ENCODE measurements at places on chromosomes 12 and 14.
A peak's percentile ranks its signal among the peaks of the same experiment; 100 is the strongest.

- no peak for DNase-seq
Measured at GRCh38 chr12:49658276-49658675, 34.9 kb downstream of the PRPF40B start.

- no peak for DNase-seq
Measured at GRCh38 chr14:36591482-36591881, 9.1 kb upstream of the NKX2-8 start.

- no peak for DNase-seq
Measured at GRCh38 chr12:45504316-45505010, 225.0 kb upstream of the ARID2 start.

GRCh38 chr12:130859161-130859560 is 12.7 kb upstream of the RAN start:
- DNase-seq, result no peak

GRCh38 chr12:106018286-106018685 is 120.5 kb downstream of the NUAK1 start:
- no peak for DNase-seq

- no peak for DNase-seq
Measured at GRCh38 chr14:102786768-102787167, 9.5 kb downstream of the TRAF3 start.

DNA sequence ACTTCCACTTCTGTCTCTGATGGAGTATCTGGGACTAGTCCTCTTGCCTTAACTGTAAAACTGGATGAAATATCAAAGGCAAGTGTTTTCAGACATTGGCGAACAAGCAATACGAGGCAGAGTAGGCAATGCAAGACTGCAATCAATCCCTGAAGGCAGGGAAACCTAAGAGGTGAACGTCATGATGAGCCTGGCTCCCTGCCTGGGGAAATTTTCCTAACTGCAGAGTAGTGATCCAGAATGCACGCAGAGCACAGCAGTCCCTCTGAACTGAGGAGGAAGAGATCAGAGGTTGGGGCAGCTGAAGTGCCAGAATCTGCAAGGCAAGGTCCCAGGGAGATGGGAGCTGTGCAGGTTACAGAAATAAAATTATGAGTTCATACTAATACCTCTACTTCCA is 18.5 kb downstream of the BHLHE41 start:
- DNase-seq, result no peak

DNA sequence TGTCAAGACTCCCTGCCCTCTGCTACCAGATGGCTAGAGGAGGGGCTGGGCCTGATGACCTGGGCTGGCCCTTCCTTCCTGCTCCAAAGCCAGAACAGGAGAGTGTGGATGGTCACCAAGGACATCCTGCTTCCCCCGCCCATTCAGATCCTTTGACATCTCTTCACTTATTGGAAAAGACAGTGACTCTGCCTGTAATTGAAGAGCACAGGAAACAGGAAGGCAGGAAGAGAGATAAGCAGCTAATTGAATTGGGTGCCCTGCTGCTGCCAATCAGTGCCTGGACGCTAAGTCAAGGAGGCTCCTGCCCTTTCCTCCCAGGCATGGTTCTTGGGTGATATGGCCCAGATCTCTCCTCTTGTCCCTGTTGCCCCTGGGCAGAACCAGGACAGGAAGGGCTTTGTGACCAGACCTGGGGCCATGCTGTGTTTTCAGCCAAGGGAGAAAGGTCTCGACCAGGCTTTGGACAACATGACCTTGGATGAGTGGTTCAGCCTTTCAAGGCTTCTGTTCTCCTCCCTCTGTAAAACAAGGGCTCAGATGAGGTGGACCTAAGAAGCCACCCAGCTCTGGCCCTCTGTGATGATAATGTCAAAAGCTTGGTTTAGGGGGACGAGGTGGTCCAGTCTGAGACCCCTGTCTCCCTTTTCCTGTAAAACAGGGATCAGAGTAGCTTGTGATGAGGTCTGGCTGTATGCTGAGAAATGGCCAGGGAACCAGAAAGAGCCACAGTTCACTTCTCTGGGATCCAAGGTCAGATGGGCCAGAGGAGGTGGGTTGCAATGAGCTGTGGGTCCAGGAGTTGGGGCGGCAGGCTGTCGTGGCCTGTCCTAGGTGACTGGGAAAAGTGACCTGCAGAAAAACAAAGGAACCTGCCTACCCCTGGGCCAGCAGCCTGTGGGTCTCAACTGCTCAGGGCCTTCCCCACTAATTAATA is 38.8 kb downstream of the FAM222A start:
- DNase-seq, result peak; percentile 87

DNA sequence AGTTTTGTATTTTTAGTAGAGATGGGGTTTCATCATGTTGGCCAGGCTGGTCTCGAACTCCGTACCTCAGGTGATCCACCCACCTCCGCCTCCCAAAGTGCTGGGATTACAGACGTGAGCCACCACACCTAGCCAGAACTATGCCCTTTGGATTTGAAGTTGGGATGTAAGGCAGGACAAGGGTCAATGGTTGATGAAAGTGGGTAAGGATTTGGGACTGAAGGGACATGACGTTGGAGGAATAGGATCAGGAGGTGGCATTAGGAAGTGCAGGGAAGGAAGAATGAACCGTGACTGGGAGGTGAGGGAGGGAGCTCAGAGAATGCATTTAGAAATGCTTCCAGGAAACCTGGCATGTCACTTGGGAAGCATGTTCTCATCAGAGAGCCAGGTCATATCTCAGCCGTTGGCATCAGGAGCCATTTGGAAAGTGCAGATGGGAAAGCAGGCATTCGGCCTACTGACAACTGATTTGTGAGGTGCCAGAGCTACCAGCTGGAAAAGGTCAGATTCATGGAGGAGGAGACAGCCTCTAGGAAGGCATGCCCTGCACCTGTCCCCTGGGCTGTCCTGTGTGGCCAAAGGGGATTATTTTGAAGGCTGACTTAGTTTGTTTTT is 2.2 kb downstream of the CRADD start:
- no peak for DNase-seq

DNA sequence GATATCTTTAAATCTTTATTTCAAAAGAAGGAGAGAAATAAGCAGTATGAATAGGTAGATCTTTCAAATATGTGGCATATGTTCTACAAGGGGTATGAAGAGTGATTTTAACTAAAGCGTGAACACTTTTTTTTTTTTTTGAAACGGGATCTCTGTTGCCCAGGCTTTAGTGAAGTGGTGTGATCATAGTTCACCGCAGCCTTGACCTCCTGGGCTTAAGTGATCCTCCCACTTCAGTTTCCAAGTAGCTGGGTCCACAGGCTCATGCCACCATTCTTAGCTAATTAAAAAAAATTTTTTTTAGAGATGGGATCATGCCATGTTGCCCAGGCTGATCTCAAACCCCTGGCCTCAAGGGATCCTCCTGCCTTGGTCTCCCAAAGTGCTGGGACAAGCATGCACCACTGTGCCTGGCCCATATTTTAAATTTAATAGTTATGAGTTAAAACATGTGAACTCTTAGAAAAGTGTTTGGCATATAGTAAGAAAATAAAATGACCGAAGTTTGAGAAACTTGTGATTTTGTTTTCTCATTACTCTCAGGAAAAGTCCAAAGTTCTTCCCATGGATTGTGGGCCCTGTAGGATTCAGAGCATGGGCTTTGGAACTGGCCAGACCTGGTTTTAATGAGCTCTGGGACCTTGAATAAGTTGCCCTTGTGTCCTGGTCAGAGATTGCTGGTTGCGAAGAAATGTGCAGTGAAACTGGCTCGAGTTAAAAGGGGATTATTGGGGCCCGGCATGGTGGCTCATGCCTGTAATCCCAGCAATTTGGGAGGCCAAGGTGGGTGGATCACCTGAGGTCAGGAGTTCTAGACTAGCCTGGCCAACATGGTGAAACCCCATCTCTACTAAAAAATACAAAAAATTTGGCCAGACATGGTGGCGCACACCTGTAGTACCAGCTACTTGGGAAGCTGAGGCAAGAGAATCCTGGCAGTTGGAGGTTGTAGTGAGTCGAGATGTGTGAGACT is 27.0 kb downstream of the SLC17A8 start:
- no peak for DNase-seq

DNA sequence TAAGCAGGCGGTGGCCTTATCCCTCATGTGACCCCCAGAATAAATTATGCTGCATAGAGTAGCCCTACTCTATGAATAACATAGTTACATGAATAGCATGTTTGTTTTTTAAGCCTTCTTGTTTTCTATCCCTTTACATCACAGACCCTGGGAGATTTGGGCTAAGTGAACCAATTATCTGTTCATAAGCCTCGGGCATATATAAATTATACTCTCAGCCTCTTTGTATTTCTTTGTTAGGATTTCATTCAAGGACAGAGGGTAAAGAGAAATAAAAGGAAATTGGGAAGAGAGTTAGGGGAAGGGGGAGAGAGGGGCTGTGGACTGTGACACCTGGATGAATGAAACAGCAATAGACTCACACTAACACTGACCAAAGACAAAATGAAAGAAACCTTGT is 35.3 kb upstream of the RTRAF start:
- DNase-seq, result no peak

- no peak for DNase-seq
Measured at GRCh38 chr12:69068448-69068847, 135.5 kb upstream of the CPM start.

- DNase-seq, result no peak
Measured at GRCh38 chr12:56884421-56884820, 49.8 kb downstream of the SDR9C7 start.

GRCh38 chr12:44287545-44287944 is 451.7 kb downstream of the TMEM117 start:
- DNase-seq, result no peak

DNA sequence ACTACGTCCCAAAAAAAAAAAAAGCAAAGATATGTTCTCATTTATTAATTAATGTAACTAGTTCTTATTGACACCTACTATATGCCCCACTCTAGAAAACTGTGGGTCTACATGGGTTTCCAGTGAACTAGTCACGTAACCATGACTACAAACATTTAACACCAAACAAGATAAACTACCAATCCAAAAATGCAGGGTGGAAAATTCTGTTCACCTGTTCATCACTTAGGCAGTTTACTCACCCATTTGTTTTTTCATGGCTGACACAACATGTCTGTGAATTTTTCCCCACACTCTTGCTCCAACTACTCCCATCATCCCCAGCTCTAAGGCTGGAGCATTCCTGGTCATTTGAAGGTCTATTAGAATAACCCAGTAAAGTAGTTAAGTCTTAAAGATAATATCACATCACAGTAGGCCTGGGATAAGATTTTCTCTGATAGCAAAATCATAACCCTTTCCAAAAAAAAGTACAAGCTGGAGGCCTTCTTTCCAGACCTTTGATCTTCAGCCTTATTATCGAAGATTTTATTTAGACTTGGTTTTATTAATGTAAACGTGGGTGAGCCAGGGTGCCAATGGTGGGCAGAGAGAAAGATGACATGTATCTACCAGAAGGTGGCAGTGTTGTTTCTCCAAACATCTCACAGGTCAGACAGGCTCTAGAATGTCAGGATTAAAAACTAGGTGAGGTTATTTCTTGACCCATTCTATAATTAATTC is 61.6 kb upstream of the DAAM1 start:
- DNase-seq, result peak; percentile 11

DNA sequence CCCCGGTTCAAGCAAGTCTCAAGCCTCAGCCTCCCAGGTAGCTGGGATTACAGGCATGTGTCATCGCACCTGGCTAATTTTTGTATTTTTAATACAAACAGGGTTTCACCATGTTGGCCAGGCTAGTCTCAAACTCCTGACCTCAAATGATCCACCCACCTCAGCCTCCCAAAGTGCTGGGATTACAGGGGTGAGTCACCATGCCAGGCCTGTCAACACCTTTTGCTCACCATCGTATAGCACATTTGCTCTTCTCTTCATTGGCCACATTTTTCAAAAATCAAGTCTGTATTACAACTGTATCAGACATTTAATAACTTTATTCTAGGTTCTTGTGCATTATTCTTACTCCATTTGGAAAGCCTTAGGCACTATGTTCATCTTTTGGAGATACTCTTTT is 50.3 kb downstream of the BCAT1 start:
- no peak for DNase-seq

DNA sequence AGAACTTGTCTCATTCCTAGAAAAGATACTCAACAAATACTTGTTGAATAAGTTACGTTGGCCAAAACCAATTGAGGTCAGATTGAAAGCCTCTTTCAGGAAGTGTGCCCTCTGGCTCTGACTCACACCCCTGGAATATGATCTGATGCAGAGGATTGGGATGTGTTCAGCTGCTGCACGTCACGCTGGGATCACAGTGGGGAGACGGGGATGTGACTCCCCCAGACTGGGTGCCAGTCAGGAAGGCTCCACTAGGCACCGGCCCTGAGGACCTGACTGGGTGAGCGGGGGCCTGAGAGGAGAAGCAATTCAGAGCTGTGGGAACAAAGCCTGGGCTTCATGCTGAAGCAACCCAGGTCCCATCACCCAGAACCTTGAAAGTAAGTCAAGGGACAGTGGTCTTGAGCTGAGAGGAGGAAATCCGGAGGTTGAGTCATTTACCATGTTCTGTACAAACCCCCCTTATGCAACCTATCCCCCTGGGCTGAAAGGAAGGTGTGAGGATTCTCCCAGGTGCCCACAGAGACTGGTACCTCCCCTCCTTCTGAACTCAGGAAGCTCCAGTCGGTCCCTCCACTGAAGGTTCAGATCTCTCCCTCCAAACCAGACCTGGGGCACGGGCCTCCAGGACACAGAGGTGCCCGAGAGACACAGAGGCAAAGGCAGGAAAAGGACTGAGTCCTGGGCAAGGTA is 3.9 kb downstream of the CEBPE start:
- DNase-seq, result no peak

- no peak for DNase-seq
Measured at GRCh38 chr12:82015623-82016347, 256.6 kb upstream of the PPFIA2 start.

GRCh38 chr12:21677622-21678277 is 20.1 kb upstream of the LDHB start:
- no peak for DNase-seq

- no peak for DNase-seq
Measured at GRCh38 chr14:77478796-77479195, 19.8 kb downstream of the ISM2 start.

GRCh38 chr12:94326727-94327126 is 132.9 kb downstream of the CEP83 start:
- no peak for DNase-seq

Measured in BE2C (cell line).